CD4-positive, alpha-beta T cell treated with Interleukin-21 for 1 hour (primary cell): ENCODE measurements at places on chromosomes 2 and 18.

GRCh38 chr2:150882751-150883612, 378.7 kb downstream of the RBM43 start:
- DNase-seq, result no peak

DNA sequence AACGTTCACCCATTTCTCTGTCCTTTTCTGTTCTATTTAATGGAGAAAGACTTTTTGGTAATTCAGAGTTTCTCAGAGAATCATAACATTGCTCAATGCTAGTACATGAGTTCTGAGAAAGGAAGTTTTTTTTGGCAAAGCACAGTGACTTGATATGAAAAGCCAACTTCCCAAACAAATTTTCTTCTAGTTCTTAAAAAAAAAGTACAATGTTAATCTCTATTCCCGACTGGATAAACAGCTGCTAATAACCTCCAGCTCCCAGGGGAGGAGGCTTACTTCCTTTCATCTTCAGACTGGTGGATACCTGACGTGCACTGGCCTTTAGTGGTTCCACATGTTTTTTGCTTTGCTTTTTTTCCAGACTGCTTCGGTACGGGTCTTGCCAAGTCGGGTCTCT, 284.6 kb upstream of the CCDC68 start:
- DNase-seq, result no peak

- DNase-seq, result no peak
Measured at GRCh38 chr2:119011162-119011909, 69.3 kb downstream of the MARCO start.

- no peak for DNase-seq
Measured at GRCh38 chr2:100237163-100237562, 85.1 kb downstream of the LONRF2 start.

DNA sequence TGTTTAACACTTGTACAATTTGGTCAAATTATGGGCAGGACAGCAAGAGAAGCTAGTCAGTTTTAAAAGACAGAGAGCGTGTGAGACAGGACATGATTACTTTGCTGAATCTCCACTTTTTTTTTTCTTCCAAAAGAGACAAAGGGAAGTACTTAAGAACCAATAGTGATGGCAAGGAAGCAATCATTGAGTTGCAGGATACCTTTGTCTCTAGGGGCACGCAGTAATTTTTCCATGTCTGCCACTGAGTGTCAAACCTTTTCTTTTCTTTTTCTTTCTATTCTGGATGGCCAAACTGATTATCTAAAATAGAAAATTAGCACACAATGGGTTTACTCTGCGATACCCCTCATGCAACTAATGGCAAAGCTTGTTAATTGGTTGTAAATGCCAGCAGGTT, 533.0 kb downstream of the PLCL1 start:
- DNase-seq, result no peak

DNA sequence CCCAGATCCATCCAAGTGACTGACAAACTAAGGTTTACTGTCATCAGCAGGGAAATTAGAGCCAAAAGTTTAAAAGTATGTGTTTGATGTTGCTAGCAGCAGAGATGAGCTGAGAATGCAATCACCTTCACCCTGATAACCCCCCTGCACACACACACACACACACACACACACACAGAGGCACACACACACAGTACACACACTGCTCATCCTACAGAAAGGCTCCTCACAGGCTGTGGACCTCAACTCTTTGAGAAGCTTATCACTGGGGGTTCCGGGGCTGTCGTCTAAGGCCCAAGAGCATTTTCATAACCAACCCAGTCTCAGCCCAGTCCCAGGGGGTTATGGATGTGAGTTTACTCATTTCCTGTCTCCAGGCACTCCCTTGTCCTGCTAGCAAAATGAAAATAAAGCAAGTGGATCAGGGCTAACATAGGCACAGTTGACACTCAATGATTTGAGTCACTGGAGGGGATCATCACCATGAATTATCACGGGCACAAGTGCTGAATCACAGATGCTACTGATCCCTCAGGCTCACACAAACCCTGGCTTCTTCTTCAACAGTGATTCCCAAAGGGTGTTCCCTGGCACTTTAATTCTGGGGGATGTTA, 76.6 kb downstream of the ALK start:
- DNase-seq, result no peak

DNA sequence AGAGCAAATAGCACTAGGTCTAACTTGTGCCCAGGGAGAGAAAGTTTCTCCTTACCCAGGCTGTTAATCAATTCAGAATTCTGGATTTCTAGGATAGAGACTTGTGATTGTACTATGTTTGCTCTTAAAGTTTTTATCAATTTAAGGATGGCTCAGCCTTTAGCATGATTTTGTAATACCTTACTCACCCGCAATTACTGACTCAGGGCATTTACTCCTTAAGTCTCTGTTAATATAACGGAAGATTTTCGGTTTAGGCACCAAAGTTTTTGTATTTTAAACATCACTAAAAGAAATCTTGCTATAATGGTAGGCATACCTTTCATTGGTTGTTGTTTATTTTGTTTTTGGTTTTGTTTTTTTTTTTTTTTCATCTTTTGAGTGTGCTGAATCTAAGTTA, 358.2 kb downstream of the RBM43 start:
- DNase-seq, result no peak

- DNase-seq, result no peak
Measured at GRCh38 chr2:154696369-154696768, 2.1 kb upstream of the KCNJ3 start.

DNA sequence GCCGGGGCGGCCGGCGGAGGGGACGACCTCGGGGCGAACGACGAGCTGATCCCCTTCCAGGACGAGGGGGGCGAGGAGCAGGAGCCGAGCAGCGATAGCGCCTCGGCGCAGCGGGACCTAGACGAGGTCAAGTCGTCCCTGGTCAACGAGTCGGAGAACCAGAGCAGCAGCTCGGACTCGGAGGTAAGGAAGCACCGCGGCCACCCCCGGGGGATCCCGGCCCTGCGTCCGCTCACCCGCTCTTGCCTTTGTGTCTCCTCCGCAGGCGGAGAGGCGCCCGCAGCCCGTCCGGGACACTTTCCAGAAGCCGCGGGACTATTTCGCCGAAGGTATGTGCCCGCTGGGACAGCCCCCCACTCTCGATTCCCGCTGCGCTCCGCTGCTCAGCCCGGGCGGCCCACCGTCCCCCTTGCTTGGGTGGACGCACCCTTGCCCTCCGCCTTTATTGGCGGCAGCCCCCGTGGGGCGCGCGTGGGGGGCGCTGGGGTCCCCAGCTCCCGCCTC, 611 bp downstream of the TCF7L1 start:
- DNase-seq, result peak; percentile 1

- DNase-seq, result no peak
Measured at GRCh38 chr2:101296371-101296770, 12.1 kb downstream of the RNF149 start.

GRCh38 chr2:240155745-240156390, 15.4 kb upstream of the OTOS start:
- no peak for DNase-seq

DNA sequence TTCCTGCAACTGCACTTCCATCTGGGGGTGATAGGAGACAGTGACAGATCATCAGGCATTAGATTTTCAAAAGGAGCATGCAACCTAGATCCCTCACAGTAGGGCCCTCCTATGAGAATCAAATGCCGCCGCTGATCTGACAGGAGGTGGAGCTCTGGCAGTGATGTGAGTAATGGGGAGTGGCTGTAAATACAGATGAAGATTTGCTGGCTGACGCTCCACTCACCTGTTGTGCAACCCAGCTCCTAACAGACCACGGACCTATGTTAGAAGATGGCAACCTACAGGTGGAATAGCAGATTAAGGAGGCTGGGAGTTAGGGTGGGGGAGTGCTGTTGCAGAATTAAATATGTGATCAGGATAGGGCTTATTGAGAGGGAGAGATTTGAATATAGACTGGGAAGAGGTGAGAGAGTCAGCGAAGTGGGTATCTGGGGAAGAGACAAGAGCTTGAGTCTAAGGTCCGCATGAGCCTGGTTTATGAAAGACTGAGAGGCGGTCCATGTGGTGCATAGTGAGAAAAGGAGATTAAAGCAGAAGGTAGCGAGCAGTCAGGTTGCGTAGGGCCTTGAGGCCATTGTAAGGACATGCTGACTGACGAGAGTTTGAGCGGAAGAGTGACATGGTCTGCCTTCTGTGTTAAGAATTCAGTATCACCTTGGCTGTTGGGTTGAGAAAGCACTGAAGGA, 31.3 kb upstream of the TOGARAM2 start:
- DNase-seq, result no peak

DNA sequence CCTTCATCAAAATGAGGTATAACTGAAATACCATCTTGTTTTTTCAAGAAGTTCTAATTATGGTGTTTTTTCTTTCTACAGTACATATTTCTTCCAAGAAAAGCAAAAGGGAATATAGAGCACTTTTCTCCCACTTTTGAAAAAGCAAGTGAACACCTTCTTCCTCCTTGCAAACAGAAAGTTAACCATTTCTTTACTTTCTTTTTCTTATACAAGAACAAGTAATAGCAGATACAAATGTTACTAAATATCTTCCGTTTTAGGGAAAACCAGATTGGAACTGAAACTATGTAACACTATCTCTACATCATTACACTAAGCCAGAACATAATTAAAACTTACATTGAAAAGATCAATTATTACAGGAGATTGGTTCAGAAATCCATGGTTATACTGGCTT, 44.0 kb downstream of the COBLL1 start:
- DNase-seq, result no peak

- no peak for DNase-seq
Measured at GRCh38 chr2:191846515-191847476, at the start of gene CAVIN2. Gene CAVIN2 (minus strand): TSS chr2:191847088. CDS start chr2:191846925, 163 bp downstream.

DNA sequence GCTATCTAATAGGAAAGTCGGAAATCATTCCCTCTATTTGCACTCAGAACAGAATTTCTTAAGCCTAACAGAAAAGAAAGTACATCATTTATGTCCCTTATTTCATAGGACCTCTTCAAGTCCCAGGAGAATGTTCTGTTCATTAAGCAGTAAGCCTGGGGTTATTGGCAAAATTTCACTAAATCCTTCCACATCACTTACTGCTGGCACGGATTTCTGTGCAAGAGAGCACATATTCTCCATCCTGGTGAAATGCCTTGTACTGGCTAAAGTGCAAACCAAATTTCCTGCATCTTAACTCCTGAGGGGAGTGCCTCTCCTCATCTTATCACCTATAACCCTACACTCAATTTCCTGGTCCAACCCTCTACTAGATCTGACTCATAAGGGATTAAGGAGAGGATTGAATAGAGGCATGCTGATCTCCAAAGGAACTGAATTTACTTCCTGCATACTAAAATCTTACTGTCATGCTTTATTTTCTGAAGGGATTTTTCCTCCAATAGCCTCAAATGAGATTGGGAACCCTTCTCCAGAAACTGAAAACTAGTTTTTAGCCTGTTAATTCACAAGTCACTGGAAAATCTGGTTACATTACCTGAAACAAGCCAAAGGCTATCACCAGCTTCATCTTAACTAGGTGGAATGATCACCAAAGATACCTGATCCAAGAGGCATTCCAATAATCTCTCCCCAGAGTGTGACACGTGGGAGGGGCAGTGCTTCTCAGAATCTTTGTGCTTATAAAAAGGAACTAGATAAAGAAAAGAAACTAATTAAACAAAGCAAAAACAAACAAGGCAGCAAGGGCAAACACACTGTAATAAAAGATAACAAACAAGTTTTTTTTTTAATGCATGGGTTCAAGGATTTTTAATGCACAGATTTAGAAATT, 311.1 kb downstream of the NR4A2 start:
- DNase-seq, result no peak

- DNase-seq, result no peak
Measured at GRCh38 chr2:107028661-107029060, 142.7 kb upstream of the ST6GAL2 start.

GRCh38 chr2:129914538-129915302, 64.7 kb upstream of the RAB6C start:
- no peak for DNase-seq

- no peak for DNase-seq
Measured at GRCh38 chr2:236338495-236339184, 74.4 kb upstream of the ASB18 start.

DNA sequence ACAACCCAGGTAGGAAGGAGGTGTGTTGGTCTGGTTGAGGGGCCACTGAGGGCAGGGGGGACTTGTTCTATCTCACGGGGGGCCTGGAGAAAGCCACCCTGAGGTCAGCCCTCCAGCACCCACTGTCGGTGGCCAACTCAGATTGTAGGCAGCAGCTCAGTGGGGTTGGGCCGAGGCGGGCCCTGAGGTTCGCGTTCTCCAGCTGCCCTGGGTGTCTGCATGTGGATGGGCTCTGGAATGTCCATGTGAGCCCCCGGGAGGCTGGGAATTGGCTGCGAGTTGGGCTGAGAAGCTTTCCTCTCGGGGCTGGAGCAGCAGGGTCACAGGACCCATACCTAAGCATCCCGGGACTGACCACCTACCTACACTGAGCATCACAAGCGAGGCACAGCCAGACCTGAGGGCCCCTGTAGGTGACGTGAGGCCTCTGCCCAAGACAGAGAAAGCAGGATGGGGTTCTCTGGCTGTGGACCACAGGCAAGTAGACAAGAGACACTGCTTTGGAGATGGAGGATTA, 70.3 kb upstream of the HAAO start:
- no peak for DNase-seq

- DNase-seq, result no peak
Measured at GRCh38 chr2:181253438-181253837, 203.7 kb upstream of the ITGA4 start.

DNA sequence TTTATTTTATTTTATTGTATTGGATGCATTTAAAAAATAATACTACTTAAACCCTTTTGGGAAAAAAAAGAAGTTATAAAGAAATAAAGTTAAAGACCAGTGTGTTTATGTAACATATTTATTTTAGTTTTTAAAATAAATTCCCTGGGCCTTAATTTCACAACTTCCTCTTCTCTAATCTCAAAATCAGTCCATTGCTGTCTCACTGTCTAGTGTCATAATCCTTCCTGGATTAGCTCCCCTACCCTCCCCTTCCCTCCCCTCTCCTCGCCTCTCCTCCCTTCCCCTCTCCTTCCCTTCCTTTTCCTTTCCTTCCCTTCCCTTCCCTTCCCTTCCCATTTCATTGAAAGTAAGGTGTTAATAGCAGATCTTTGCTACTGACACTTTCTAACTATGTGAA, 40.3 kb upstream of the ZEB2 start:
- DNase-seq, result no peak

DNA sequence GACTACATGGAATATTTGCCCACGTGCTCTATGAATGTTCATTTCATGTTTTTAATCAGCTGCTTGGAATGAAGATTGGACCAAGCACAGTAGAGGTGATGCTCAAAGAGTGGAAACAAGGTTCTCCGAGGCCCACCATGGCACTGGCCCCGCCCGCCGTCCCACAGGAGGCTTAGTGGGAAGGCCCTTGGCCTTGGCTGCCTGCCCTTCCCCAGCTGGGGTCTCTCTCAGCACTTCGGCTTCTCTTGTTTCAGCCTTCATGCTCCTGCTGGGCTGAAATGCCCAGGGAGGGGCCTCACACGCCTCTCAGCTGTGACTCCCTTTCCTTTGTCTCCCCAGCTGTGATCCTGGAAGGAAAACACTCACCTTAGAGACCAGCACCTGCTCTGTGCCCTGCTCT, 833.2 kb downstream of the GALR1 start:
- no peak for DNase-seq

- DNase-seq, result no peak
Measured at GRCh38 chr18:23282437-23282781, 147.1 kb downstream of the CABLES1 start.

- DNase-seq, result no peak
Measured at GRCh38 chr2:170354388-170354787, 176.4 kb downstream of the MYO3B start.

GRCh38 chr2:38709567-38710194, 41.5 kb downstream of the SRSF7 start:
- peak; percentile 73 for DNase-seq

GRCh38 chr2:145777297-145777696, 1257.4 kb upstream of the ZEB2 start:
- DNase-seq, result no peak

- DNase-seq, result no peak
Measured at GRCh38 chr2:196399722-196400691, 228.6 kb upstream of the STK17B start.
